T-helper 9 cell (primary cell): ENCODE measurements at places on chromosomes 2 and 18.

DNA sequence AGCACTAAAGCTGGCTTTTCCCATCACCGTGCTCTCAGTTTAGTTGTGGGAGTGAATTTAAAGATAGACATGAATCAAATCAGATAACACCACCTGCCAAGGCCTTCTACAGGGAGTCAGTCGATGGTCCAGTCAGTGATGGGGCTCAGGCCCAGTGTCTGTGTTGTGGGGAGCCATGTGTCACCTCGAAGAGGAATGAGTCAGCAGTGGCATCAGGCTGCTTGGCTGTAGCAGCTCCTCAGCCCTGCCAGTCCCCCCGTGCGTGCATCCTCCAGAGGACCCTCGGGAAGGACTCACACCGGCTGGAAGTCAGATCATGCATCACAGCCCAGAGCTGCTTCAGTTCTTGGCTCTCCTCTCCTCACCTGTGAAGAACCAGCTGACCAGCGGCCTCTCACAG is 420.4 kb upstream of the RAB6C start:
- no peak for DNase-seq

GRCh38 chr2:168603439-168603961 is 147.4 kb downstream of the CERS6 start:
- DNase-seq: no peak

DNA sequence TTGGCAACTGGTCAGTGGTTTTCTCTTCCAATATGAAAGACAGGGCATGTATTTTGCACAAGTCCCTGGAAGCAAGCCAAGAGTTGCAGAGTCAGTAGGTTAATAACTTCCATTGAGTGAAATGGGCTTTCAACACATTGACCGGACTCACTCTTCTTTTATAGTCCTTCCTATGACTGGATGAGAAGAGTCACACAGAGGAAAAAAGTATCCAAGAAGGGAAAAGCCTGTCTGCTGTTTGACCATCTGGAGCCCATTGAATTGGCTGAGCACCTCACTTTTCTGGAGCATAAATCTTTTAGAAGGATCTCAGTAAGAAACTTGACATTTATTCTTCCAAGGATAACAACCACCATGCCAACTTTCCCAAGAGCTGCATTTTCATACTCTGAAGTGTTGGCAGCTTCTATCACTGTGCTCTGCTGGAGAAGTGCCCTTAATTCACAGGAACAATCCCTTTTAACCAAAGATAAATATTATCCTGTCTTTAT is 45.4 kb downstream of the RASGRP3 start:
- no peak for DNase-seq

DNA sequence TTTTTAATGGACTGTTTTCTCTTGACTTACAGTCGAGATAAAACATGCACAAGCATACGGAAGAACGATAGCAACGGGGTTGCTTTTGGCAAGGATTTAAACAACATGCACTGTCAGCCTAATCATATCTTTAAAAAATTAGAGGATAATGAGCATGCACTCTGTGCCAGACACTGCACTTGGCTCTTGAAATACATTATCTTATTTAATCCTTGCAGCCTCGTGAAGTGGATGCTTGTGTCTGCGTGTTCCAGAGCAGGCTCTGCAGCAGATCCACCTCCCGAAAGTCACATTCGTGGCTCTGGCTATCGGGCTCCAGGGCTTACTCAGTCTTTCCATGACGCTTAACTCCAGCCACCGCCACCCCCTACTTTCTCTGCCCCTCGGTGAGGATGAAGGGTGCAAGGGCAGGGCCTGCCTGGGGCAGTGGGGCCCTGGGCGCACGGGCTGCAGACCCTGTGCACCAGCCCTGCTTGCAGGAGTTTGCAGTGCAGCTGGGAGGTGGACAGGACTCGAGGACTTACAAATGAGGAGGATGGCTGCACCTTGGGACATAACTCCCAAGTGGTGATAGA is 61.7 kb downstream of the ACKR3 start:
- no peak for DNase-seq

- DNase-seq: no peak
Measured at GRCh38 chr2:41400088-41400665, 647.6 kb upstream of the PKDCC start.

DNA sequence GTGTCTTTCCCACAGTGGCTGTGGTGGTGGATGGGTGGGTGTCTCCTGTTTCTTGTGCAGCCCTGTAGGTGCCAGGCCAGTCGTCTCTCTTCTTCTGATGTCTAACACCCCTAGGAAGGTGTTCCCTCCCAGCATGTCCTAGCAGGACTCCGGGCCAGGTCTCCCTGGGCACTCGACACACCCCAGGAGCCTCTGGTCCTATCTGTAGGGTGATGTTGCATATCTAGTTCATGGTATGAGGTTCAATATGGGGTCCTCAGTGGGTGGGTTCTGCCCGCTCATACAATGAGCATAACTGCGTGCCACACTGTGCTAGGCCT is 14.4 kb downstream of the NGEF start:
- no peak for DNase-seq

GRCh38 chr18:35782926-35783325 is 189.6 kb upstream of the RMP24 start:
- DNase-seq: no peak

GRCh38 chr2:75574106-75574505 is 13.4 kb upstream of the EVA1A start:
- no peak for DNase-seq

DNA sequence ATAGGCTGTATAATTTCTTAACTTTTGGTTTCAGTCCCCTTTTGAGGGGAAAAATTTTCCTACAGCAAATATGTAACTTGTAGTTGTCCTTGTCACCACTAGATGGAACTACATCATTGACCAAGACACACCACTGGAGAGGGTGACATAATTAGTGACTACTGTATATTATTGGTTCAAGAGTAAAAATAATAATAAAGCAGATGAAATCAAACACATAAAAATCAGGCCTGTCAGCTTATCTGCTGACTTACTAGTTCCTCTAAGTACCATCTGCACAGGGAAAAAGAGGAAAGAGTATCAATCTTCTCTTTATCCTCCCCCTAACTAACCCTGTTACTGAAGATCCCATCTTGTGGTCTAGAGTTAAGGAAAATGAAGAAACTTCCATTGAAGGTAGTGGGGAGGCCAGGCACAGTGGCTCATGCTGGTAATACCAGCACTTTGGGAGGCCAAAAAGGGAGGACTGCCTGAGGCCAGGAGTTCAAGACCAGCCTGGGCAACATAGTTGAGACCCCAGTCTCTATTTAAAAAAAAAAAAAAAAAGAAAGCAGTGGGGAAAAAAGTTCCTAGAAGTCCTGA is 29.6 kb upstream of the ENOSF1 start:
- DNase-seq: no peak

GRCh38 chr2:133966720-133967304 is 287.1 kb upstream of the MGAT5 start:
- no peak for DNase-seq

GRCh38 chr2:227834423-227834822 is 20.8 kb downstream of the CCL20 start:
- DNase-seq: no peak

- no peak for DNase-seq
Measured at GRCh38 chr2:104344306-104344705, 509.6 kb upstream of the POU3F3 start.

GRCh38 chr18:13603304-13604019 is 122.9 kb downstream of the FAM210A start:
- DNase-seq: no peak

DNA sequence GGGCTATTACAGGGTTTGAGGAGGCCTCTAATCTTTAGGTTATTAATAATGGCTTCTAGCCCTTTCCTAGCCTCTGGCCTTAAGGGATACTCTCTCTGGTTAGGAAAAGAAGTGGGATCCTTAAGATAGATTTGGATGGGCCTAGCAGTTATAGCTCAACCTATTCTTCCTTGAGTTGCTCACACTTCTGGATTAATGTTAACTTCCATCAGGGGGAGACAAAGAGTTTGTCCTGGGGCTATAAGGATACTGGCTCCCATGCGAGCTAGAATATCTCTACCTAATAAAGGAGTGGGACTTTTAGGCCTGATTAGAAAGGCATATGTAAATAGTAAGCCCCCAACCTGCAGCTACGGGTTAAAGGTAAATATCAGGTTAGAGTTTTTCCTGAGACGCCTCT is 14.3 kb upstream of the PTH2R start:
- no peak for DNase-seq

DNA sequence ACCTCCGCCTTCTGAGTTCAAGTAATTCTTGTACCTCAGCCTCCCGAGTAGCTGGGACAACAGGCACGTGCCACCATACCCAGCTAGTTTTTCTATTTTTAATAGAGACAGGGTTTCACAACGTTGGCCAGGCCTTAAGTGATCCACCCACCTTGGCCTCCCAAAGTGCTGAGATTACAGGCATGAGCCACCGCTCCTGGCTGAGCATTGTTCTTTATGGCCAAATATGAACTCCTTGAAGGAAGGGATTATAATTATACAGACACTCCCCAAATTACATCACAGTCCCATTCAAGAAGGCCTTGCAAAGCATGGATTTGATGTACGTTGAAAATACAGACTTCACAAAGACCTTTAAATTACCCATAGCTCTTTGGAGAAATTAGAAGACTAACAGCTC is 381.7 kb downstream of the TXNL1 start:
- DNase-seq: no peak

DNA sequence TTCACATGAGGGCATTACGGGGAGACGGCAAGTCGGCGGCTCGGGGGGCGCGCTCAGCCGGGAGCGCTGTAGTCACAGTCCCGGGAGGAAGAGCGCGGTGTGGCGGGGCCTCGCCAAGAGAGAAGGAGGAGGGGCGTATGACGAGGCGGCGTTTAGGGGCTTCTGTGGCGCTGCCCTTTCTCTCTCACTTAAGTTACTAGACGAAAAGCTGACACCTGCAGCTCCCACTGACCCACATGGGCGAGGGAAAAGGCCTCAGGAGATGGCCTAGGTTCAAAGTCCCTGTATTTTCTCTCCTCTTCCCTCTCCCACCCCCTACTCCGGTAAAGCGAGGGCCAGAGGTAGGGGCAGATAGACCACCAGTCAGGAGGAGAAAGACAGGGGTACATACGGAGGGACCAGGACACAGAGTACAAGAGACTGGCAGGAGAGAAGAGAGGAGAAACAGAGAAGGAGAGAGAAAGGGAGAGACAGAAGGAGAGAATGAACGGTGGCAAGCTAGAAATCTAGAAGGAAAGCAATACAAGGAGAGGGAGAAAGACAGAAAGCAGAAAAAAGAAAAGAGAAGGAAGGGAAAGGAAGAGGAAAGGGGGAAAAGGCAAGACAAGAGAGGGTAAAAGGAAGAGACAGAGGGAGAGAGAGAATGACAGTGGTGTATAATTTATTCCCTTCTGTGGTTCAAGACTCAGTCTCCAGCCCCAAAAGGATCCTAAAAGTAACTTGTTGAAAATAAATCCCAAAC is 3.8 kb downstream of the SIX2 start:
- no peak for DNase-seq

GRCh38 chr2:9382604-9383235 is 40.6 kb downstream of the ITGB1BP1 start:
- DNase-seq: no peak

DNA sequence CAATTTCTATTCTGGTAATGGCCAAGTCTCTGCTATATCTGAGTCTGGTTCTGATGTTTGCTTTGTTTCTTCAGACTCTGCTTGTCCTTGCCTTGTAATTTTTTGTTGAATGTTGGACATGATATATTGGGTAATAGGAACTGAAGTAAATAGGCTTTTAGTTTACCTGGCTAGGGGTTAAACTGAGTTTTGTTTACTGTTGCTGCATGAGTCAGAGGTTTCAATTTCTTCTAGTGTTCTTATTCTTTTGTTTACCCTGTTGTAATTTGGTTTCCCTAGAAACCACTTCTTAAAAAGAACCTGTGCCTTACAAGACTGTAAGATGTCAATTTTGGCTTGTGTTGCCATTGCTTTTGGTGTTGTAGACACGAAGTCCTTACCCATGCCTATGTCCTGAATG is 285.0 kb upstream of the KCNH7 start:
- no peak for DNase-seq

GRCh38 chr2:218744615-218745014 is 34.0 kb downstream of the TTLL4 start:
- no peak for DNase-seq

- DNase-seq: peak; percentile 5
Measured at GRCh38 chr2:86622519-86623042, 1.1 kb downstream of the RNF103 start.

DNA sequence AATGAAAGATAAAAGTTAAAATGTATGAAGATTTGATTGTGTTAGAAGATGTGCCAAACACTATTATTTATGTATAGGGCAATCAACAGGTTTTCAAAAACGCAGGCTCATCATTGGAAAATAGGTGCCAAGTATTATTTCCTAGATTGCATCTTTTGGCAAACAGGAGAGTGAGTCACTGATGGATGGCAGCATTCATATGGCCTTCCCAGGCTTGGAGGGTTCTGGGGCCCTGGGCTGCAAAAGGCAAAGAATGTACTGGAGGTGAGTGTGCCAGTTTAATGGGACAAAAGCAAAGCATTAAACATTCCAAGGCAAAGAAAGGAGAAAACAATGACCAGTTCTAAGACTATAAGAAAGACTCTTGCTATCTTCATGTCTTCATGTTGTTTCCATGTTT is 379.4 kb downstream of the RIT2 start:
- DNase-seq: no peak

- DNase-seq: no peak
Measured at GRCh38 chr2:122875091-122875865, 1119.8 kb downstream of the TSN start.

GRCh38 chr2:25293958-25294562 is 47.7 kb downstream of the DNMT3A start:
- no peak for DNase-seq

GRCh38 chr2:223368481-223368880 is 233.7 kb downstream of the SCG2 start:
- DNase-seq: no peak

- no peak for DNase-seq
Measured at GRCh38 chr2:108330979-108331378, 42.3 kb downstream of the SULT1C2 start.

DNA sequence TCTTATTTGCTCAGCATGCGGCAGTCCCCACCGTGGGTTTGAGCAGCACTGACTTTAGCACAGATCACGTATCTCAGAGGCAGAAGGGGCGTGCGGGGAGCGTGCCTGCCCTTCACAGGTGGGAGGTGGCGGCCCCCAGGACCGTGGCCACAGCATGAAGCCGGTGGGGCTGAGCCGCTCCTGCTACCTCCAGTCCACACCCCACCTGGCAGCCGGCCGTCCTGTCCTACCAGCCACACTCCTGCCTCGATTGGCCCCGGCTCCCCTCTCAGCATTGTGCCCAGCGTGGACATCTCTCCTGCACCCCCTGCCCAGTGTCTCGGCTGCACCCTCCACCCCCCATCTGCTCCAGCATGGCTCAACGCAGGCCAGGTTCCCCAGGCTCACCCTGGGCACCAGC is 73.6 kb downstream of the NFATC1 start:
- no peak for DNase-seq

GRCh38 chr18:13280070-13280795 is 61.7 kb downstream of the LDLRAD4 start:
- DNase-seq: no peak

GRCh38 chr18:45958027-45958426 is 9.1 kb downstream of the EPG5 start:
- DNase-seq: no peak

- no peak for DNase-seq
Measured at GRCh38 chr2:145304501-145304900, 784.6 kb upstream of the ZEB2 start.

- DNase-seq: no peak
Measured at GRCh38 chr2:239002954-239003623, 155.2 kb downstream of the TWIST2 start.
